ENCODE measurements at places on chromosomes 7 and 10.

DNA sequence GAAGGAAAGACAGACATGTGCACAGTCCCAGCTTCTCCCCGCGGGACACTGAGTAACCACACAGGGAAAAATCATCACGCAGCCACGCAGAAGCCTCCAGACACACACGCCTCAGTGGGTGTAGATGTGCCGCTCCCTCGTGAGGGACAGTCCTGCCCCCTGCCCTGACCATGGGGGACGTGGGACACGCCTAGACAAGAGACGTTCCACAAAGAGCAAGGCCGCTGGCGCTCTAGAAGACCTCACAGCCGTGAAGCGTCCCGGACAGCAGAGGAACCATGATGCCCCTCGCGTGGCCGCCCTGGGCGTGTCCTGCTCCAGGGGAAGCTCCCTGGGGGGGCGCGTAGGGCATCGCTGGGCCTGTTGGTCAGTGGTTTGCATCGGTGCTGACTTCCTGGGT is 210.8 kb downstream of the DNAJB6 start:
- peak; percentile 89 for DNase-seq

GRCh38 chr7:37735196-37735595 is 51.6 kb downstream of the GPR141 start:
- DNase-seq, result no peak

DNA sequence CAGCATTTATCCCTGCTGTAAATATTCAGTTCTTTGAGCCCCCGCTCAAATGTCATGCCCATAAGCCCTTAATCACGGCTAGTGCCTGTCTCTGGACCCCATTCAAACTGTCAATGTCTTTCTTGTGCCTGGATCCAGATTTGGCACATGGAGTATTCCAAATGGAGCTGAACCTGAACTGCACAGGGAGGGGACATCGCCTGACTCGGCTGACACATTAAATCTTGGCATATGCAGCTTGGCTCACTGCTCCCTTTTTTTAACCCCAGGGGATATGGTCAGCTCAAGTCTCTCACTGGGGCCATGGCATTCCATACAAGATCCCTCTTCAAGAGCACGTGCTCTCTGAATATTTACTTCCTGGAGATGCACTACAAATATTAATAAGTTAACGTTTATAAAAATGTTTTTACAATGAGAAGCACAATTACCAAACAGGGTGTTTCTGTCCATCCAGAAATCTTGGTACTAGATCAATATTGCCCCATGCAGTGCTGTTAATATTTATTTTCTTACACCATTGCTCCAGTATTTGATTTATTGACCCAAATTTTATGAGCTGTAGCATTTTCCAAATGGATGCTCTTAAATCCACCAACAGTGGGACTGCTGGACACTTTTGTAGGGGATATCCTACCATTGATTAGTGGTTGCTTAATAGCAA is 57.4 kb downstream of the FGFR2 start:
- no peak for DNase-seq

GRCh38 chr7:123929107-123929506 is 4.1 kb downstream of the SPAM1 start:
- DNase-seq, result no peak

DNA sequence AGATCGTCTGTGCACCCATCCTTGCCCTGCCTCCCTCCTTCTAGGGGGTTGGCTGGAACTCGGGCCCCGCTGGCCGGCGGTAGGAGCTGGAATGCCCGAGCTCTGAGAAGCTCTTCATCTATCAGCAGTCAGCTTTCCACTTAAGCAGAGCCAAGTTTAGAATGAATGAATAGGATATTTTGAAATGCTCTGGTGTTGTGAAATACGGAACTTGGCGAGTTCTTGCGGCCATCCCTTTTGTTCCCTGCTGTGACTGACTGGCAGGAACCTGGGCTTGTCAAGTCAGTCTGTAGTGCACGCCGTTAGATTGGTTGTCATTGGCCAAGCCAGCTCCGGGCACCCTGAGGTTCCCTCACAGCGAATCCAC is 33.3 kb downstream of the FOXK1 start:
- DNase-seq, result no peak

All from chondrocyte (in vitro differentiated cells).